Renal cortex interstitium (tissue), 15 donors: ENCODE measurements at places on chromosomes 16 and 17.

DNA sequence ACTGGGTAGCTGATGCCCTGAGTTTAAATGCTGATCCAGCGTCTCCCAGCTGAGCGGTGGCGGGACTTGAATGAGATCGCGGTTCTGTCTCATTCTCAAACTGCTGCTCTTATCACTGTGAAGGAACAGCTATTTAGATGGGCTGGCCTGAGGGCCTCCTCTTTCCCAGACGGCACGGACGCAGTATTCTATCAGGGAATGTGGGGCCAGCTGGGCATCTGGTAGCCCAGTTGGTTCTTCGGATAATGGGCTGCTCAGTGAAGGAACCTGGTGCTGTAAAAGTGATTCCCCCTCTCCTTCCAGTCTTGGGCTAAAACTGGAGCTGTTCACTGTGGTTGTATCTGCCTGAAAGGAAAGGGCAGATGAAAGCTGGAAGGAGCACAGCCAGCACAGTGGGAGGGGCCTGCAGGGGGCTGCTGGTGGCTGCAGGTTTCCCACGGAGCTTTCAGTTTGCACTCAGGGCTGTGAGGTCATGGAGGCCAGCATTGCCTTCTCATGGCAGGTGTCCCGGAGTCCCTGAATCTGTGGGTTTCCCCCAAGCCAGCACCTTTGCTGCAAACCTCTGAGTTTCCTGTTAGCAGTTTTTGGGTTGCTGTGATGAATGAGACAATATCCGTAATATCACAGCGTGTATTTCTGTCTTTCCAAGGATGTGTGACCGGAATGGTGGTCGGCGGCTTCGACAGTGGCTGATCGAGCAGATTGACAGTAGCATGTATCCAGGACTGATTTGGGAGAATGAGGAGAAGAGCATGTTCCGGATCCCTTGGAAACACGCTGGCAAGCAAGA is 3.6 kb downstream of the IRF8 start:
- no peak for DNase-seq

DNA sequence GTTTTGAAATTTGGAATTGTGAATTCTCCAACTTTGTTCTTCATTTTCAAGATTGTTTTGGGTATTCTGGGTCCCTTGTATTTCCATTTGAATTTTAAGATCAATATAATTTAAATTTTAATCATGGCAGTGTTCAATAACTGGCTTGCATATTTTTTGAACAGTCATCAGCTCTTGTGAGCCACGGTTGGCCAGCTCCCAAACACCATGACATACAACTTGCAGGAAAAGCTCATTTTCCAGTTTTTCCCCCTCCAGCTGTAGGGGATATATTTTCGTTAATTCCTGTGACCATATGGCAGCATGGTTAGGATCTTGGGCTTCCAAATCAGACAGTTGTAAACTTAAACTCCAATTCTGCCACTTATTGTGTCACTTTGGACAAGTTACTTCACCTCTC is 690.1 kb downstream of the WWOX start:
- DNase-seq = no peak

DNA sequence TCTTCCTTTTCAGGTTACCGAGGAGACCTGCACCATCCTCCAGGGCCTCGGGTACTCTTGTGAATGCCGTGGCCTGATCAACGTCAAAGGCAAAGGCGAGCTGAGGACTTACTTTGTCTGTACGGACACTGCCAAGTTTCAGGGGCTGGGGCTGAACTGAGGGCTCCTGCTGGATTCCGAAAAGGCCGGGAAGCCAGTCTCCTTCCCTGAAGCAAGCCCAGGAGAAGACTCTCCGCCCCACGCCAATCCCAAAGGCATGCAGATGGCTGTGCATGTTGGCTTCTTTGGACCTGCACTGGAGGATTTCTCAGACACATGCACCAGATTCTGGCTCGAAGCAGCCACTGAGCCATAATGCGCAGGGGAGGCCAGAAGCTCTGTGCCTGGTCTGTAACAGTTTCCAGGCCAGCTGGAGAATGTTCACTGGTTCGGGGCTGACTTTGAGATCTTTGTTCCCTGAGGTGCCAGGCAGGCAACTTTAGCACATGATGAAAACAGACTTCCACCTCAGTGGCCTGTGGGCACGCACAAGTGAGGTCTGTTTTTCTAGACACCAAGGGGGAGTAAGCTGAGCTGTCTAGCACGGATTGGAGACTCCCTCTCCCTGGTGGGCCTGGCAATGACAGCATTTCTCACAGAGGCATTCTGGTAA is 49.1 kb downstream of the ADCY7 start:
- no peak for DNase-seq

- DNase-seq = no peak
Measured at GRCh38 chr17:2084036-2084765, 29.3 kb downstream of the HIC1 start.

- DNase-seq = no peak
Measured at GRCh38 chr16:52529226-52529625, 17.7 kb downstream of the TOX3 start.

- no peak for DNase-seq
Measured at GRCh38 chr17:33218698-33219601, 74.1 kb downstream of the ASIC2 start.

DNA sequence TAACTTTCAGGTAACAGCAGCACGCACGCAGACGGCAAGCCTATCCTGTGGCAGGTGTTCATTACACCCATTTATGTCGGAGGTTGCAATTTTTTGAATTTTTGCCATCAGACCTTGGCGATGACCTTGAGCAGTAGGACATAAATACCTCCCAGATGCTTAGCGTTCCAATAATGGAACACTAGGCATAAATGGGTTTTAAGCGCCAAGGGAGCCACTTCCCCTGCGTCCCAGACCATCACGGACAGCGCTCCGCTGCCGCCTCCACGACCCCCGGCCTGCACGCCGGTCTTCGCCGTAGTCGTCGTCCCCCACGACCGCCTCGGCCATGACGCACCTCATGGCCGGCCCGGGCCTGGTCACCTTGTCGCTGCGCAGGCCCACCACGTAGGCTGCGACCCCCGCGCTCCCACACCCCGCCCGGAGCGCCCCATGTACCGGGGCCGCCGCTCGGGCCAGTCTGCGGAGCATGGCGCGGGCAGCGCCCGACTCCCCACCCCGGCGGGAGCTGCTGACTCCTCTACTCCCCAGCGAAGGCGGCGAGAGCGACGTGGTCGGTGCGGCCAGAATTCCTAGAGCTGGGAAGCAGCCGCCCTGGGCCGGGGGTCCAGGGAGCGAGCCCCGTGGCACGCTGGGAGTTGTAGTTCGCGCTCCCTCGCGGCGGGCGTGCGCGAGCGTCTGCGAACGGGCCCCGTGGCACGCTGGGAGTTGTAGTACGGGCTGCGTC is 22.7 kb downstream of the TMEM235 start:
- DNase-seq = peak; percentile 69

DNA sequence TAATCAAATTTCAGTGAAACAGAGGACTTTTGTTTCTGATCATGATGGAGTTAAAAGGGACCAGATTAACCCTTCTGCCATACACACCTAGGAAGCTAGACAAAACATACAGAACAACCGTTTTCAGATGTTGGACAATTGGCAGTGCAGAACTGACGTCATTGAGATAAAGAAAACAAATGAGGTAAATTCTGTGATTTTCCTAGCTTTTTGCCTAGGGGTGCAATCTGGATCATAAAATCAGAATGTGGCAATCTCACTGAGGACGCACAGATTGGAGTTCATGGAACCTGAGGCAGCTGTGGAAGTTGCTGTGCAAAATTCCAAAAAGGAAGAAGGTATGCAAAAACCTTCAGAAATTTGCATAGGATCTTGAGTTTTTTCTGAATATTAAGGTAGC is 15.0 kb upstream of the USP32 start:
- no peak for DNase-seq

DNA sequence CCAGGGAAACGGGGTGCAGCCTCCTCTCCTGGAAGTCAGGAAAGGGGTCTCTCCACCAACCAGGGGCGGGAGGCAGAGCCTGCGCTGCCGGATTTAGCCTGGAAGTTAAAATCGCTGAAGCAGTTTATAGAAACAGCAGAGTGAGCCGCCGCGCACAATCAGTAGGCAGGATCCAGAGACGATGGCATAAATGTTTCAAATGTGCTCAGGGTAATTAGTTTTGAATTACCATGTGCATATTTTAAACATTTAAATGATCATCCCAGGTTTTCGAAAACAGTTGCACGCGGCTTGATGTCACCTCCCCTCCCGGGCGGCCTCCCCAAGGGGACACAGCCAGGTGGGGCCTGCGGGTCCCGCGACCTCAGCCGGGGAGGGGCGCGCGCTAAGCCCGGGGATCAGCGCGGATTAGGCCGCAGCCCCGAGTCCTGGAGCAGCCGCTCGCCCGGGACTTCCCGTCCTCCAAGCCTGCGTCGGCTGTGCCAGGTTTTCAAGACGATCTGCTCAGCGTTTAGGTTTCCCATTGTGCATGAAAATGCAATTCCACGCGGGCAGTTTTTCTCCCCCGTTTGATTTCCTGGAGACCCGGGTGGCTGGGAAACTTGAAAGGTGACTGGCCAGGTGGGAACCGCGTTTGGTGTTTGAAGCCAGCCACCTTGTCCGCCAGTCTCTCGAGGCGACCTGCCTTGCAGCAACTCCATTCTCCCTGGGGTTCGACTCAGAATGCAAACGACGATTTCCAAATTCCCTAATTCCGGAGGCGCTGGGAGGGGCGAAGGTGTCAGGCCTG is 78.3 kb downstream of the RPA1 start:
- no peak for DNase-seq

DNA sequence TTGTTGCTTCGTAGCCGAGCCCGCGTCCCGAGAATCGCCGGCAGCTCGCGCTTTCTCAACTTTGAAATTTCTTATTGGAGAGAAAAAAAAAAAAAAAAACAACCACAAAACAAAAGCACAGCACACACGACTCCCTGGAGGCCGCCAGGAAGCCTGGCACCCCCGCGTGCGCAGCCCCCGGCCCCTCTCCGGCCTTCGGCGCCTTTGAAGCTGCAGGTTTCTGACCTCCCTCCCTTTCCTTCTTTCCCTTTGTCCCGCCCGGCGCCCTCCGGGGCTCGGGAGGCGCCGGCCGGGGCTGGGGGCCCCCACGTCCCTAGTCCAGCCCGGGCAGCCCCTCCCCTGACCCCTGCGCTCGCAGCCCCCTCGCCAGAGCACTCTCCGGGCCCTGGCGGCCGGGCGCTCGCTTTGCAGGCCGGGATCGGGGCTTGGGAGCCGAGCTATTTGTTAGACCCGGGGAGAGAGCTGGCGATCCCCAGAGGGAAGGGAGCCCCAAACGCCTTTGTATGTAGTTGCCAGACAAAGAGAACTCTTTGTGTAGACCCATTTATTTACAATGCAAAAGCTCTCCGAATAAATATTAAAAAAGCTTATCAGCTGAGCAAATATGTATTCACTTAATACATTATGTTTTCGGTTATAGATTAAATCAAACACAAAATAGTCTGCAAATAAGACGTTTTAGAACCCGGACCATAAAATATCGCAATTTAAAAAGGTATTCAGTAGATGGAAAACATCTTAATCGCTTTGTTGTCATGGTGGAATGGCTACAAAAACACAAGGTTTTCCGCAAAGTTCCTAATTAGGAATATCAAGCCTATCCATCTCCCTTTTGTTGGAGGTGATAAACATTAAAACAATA is 2.3 kb downstream of the BAHCC1 start:
- DNase-seq = no peak

- no peak for DNase-seq
Measured at GRCh38 chr17:71703701-71704100, 417.1 kb upstream of the SOX9 start.

- no peak for DNase-seq
Measured at GRCh38 chr17:45935197-45935709, 40.9 kb downstream of the MAPT start.

DNA sequence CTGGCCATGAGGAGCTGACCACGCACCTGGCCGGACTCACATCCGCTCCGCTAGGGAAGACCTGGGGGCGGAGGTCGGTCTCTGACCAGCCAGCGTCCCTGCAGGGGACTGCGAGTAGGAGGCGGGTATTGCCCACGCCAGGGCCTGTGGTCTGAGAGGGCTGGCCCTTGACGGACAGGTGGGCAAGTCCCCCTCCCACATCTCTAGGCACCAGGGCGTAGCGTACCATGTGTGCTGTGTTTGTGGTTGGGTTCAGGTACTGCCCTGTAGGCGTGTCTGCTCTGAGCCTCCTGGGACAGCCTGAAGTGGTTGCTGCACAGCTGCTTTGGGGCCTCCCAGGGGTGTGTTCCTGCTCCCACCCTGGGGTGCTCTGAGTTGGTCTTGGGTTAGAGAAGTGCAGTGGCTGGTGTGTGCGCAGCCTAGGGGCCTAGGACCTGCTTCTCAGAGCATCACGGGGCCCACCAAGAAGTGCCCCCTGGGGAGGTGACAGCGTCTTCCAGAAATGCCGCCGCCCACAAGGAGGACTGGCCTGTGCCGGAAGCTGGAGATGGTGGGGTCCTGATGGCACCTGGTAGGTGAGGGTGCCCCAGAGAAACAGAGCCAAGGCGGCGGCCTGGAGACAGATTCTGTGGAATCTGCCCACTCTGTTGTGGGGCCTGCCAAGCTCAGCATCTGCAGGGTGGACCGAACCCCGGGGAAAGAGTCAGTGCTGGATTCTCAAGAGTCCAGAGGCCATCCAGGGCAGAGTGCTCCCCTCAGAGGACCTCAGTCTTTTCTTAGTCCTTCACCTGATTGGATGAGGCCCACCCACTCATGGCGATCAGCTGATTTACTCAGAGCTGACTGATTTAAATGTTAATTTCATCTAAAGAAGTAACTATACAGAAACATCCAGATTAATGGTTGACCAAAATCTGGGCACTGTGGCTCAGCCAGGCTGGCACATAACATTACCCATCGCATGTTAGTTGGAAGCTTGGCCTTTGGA is 48.3 kb downstream of the WDR45B start:
- DNase-seq = no peak

DNA sequence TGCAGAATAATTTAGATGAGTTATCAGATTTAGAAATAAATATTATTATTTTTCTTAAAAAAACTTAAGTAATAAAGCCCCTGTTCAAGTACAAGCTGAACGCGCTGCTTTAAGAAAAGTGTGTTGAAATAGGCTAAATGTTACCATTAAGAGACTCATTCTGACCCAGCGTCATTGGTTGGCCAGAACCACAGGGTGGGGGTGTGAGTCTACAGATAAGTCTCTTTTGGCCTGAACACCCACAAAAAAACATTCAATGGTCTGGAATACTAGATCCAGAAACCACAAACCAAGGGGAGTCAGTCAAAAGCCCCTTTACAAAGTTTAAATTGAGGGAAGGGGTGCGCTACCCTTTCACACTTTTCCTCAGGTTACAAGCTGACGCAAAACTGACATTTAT is 776.1 kb downstream of the KCNJ2 start:
- no peak for DNase-seq

DNA sequence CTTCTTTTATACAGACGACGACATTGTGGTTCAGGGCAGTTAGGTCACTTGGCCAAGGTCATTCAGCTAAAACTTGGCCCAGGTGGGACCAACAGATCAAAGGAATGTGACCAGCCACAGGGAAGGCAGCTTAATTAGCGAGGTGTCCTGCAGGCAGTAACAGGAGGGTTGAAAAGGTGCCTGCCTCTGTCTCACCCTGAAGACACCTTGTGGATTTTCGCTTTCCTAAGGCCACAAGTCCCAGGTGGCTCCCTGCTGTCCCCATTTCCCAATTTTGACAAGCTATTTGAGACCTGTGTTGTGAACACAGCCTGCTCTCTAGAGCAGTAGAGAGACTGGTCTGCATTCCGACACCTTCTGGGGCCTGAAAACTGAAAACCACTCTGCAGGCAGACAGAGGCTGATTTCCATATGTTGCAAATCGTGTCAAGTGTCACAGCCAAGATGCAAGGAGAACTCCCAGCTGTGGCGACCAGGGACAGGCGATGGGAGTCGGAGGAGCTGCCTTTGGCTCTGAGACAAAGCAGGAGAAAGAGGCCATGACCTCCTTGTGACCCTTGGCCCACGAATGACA is 593.1 kb upstream of the CDH5 start:
- peak; percentile 44 for DNase-seq

GRCh38 chr17:1752425-1753262 is 9.2 kb upstream of the SERPINF1 start:
- DNase-seq = no peak
